ENCODE measurements at places on chromosomes 4 and X. TPM values are rescaled to one million over a fixed set of nuclear protein-coding genes. Genes with fewer than 3 reads are reported as not detected.

- DNase-seq, result no peak
Measured at GRCh38 chrX:153372949-153373348, 28.2 kb downstream of the PNMA6E start.

DNA sequence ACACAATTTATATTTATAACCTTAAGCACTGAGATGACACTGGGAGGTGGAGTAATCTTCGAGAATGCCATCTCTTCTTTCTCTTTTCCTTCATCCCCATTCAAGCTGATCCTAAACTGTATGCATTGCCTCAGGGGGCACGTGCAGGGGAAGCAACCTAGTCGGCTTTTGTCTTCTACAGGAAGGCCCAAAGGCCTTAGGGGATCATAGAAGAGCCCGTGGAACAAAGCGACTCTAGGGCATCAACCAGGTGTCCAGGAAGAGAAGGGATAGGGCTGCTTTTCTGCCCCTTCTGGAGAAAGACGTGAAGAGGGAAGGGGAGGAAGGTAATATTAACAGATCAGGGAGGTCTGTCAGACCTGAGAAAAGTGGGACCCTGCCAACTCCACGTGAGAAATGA is 6.9 kb upstream of the TLR8 start:
- DNase-seq, result no peak

DNA sequence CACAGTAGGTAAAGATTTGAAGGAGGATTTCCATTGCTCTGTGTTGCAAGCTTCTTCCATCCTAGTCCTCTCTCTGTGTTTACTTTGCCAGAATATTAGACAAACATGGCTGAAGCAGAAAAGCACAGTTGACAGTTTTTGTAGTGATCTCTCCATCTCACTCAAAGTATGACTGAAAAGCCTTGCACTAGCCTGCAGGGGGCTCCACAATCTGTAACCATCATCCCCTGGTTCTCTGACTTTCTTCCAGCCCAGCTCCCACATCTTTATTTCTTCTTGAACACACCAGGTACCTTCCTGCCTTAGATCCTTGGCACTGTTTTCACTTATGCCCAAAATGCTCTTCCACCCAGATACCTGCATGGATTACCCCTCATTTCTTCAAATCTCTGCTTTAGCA is 34.1 kb upstream of the HHIP start:
- DNase-seq, result no peak

GRCh38 chr4:156596026-156596425 is 375.6 kb downstream of the PDGFC start:
- no peak for DNase-seq

DNA sequence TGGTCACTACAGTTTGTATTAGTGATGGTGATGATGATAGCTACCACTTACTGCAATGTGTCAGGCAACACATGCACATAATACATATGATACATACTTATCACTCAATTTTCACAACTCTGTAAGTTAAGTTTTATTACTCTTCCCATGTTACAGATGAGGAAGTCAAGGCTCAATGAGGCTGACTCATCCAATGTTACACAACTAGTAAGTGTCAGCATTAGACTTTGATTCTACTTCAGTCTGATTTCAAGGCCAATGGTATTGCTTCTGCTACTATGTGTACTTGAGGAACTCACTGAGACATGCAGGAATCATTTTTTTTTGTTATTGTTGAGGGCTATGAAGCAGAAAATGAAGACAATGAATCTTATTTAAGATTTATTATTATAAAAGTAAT is 96.4 kb upstream of the TRPC5OS start:
- no peak for DNase-seq

DNA sequence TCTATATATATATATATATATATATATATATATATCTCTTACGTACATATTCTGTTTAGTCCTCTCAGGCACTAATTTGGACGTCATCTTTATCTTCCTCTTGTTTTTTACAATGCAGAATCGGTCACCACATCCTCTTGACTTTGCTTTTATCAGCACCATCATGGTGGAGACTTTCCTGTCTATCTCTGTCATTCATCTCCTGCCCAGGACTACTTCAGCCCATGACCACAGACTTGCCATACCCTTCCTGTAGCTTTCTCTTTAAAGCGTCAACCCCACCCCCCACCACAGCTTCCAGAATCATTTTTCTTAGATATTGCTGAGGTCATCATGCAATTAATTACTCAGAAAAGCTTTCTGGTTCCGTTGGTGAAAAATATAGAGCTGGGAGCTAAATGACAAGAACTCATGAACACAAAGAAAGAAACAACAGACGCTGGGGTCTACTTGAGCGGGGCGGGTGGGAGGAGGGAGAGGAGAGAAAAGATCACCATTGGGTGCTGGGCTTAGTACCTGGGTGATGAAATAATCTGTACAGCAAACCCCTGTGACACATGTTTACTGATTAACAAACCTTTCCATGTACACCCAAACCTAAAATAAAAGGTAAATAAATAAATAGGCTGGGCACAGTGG is 30.5 kb upstream of the PRKX start:
- DNase-seq, result no peak

DNA sequence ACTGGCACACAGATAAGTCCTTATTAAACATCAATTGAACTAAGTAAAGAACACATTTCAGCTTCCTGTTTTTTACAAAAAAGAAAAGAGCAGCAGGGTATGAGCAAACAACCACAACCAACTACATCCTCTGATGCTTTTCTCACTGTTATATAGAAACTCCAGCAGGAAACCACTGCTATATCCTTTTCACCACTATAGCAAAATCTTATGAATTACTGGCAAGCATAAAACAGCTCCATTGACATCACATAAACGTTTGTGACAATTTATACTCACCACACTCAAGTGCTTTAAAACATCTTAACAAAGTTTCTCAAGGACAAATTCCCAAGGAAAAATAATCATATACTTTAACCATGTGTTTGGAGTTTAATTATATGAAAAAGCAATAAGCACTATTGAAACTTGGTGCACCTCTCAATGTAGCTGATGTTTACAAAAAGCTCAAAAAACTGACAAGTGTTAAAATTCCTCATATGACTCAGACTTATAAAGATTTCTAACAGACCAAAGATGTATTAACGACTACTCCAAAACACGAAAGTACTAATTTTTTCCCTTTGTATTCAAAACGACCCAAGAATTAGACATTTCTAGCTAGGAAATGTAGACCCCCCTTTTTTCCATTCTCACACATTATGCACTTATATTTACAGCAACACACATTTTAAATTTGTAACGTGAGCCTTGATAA is 12.9 kb downstream of the GPRIN3 start:
- DNase-seq, result no peak

DNA sequence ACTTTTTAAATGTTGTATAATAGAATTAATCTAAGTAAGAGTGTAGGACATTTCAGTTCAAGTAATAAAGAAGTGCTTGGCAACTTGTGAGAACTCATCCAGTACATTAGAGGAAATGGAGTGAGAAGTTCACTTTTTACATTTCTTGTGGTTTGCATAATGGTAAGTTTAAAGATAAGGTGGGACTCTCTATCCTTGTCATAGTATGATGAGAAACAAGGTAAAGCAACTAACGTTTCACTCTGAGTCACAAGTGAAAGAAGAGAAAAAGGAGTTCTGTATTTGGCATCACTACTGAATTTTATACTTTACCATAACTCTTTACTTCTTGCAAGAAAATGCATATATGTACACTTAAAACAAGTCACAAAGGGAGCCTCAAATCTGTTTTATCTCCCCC is 219.4 kb downstream of the SLC4A4 start:
- DNase-seq, result no peak

DNA sequence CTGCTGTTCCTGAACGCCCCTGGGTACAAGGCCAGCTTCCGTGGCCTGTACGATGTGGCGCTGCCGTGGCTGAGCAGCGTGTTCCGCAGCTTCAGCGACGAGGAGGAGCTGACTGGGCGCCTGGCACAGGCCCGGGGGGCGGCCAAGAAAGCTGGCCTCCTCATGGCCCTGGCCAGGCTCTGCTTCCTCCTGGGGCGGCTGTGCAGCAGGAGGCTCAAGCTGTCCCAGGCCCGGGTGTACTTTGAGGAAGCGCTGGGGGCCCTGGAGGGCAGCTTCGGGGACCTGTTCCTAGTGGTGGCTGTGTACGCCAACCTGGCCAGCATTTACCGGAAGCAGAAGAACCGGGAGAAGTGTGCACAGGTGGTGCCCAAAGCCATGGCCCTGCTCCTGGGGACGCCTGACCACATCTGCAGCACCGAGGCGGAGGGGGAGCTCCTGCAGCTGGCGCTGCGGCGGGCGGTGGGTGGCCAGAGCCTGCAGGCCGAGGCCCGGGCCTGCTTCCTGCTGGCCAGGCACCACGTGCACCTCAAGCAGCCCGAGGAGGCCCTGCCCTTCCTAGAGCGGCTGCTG is 28.2 kb downstream of the SH3TC1 start:
- no peak for DNase-seq

DNA sequence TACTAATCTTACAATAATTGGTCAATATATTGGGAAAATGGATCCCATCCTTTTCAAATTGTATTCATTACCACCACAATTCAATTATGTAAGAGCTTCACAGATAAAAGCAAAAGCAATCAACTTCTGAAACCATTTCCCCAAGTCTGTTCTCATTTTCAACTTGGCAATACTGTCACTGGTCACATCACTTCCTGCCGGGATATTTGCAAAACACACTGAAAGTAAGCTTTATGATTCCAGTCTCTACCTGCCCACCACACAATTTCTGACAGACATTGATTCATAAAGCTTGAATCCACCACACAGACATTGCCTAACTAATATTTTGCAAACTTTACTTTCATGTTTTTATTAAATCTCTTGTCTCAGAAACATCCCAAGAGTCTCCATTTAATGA is 53.6 kb downstream of the LIN54 start:
- DNase-seq, result no peak

DNA sequence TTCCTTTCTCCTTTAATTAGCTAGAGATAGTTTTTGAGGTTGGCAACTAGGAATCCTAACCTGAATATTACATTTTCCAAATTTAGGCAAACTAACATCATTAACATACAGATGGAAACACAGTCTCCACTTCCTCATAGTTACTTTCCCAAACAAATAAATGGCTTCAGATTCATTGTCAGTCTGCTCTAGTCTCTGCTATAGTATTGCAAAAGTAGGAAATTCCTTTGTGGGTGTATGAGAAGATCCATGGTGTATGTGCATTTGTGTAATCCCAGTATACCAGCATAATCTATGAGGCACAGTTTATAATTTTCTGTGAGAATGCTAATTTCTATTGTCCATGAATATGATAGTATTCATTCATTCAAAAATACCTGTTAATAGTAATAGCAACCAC is 3.0 kb upstream of the NDP start:
- DNase-seq, result no peak

DNA sequence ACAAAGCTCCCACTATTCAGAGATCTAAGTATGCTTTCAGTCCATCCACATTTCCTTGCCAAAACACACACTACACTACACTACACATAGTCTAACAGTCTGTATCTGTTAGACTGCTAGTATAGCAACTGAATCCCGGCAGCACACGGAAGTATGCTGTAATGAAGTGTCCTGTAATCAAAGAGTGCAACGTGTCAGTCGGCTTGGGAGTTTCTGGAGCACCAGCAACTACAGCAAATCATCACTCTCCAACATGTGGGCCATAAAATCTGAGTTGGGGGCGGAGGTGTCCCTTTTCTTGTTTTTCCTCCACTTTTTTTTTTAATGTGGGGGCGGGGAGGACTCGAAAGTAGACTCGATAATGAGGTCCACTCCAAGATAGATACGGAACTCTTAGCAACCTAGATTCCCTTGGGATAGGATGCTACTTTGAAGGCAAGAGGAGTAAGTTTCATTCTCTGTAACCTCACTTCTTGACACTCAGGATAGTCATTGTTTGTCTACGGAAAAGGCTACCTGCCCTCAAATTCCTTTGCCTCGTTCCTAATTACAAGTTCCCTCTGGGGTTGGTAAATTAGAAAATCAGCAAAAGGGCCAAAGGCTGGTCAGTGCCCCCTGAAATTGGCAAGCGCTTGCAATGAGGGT is 722 bp downstream of the SLC10A7 start:
- no peak for DNase-seq

- no peak for DNase-seq
Measured at GRCh38 chrX:134453631-134454030, 6.3 kb upstream of the HPRT1 start.

DNA sequence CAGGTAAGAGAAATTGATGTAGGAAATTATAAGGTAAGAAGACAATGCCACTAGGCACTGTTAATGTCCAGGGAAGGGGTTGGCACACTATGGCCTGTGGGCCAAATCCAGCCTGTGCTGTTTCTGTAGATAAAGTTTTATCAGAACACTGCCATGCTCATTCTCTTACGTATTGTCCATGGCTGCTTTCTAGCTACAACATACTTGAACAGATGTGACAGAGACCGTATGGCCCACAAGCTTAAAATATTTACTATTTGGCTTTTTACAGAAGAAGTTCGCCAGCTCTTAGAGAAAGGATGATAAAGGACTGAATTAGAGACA is 168.0 kb downstream of the CDS1 start:
- no peak for DNase-seq

DNA sequence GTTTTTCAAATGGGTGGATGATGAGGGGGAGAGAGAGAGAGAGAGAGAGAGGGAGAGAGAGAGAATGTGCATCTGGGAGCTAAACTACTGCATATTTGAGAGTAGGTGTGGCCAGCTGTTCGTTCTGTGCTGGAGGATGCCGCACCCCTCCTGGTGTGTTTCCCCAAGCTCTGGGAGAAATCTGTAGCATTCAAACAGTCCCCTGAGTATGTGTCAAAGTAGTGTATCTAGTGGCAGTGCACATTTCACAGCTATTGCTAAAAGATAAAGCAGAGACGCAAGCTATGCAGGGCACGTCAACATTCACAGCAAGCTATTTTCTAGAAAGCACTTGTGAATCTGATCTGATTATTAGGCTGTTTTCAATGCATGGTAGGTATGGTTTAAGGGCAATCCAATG is 83.5 kb upstream of the LIMCH1 start:
- DNase-seq, result no peak

- no peak for DNase-seq
Measured at GRCh38 chr4:56048383-56048701, 99.6 kb downstream of the CEP135 start.

DNA sequence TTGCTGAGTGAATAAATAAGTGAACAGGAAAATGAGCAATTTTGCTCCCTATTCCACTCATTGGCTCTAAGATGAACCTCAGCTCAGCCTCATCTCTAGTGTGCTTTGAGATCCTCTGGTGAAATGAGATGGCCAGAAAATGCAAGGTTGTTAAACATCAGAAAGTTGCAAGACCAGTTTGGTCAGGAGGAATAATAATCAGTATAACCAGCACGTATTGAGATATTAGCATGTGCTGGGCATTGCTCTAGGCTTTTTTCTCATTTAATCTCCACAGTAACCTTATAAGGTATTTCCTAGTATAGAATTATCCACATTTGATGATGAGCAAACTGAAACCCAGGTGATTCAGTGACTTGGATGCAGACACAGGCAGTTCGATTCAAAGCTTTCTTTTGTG is 110.5 kb upstream of the PAK3 start:
- DNase-seq, result no peak

Gene GRPEL1
- total RNA-seq, result 18.4 TPM

Gene CRMP1
- total RNA-seq, result 1.1 TPM

Gene TCEAL5
- total RNA-seq, result 0.47 TPM

Gene COL25A1
- total RNA-seq, result 0.59 TPM

Gene KCTD8
- total RNA-seq, result 1.0 TPM

Gene GYPB
- total RNA-seq, result not detected

Gene GRK4
- total RNA-seq, result 7.0 TPM

Gene PLXNB3
- 5.6 TPM for total RNA-seq
